ENCODE measurements at places on chromosomes 13 and 19. TPM values are rescaled to one million over a fixed set of nuclear protein-coding genes. Genes with fewer than 3 reads are reported as not detected.

GRCh38 chr13:20980430-20980829, 77.9 kb upstream of the XPO4 start:
- no peak for DNase-seq

- DNase-seq = no peak
These were observed 2.6 kb downstream of the TNFRSF19 start for GRCh38 chr13:23572836-23573235.

DNA sequence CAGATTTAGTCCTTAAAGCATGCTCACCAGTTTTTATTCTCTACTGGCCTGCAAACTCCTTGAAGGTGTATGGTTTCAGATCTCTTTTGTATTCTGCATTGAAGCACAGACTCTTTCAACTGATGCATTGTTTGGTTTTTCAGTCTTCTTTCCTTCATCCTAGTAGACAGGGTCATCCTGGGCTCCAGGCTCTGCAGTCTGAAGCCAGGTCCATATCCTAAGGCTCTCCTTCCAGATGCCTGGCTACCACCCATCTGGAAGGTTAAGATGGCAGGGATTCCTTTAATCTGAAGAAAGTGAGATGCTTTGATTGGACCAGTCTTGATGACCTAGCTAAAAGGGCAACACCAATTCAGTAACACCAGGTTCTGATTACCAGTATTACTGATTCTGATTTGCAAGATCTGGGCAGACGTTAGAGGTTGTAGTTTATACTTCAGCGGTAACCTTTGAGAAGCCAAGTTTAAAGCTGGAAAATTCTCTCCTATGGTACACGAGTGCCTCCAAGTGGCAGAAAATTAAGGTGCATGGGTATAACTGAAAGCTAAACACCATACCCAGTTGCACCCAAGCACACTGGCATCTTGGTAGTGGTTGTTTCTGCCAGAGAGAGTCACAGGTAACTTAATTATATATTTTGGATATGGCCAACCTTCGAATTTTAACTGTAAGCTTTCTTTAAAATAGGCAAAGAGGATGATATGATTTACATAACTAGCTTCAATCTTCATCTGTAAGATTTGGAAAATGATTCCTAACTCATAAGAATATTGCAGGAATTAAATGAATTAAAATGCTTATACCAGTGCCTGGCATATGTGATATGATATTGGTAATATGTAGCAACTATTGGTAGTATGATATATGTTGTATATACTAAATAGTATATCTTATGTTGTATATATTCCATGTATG, 1651.9 kb upstream of the MIR17HG start:
- no peak for DNase-seq

GRCh38 chr19:7789447-7789846, 26.4 kb downstream of the CLEC4M start:
- no peak for DNase-seq

Gene JSRP1
- not detected for total RNA-seq

GRCh38 chr13:30647420-30647819, 29.7 kb downstream of the USPL1 start:
- no peak for DNase-seq

Gene SH2D3A
- total RNA-seq = not detected

DNA sequence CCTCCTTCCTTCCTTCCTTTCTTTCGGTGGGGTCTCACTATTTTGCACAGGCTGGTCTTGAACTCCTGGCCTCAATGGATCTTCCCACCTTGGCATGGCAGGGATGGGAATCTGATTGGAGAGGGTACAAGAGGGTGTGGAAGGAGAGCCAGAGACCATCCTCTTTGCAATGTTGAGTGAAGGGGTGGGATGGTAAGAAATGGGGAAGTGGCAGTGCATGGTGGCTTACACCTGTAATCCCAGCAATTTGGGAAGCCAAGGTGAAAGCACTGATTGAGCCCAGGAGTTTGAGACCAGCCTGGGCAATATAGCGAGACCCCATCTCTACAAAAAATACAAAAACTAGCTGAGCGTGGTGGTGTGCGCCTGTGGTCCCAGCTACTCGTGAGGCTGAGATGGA, 5.5 kb downstream of the BLOC1S3 start:
- DNase-seq = no peak

DNA sequence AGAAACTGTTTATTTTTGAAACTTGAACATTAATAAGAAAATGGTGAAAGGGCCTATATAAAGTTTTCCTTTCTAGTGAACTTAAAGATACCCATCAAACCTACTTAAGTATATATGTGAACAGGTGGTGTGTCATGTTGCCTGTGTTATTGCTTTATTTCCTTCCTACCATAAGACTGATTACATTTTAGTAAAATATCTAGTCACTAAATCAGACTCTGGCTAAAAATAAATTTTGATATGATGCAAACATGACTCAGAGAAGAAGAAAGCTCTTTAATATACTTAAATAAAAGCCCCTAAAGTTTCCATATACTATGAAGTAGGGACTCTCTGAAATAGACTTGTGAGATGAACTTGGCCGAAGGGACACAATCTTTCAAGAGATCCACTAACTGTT, 35.1 kb upstream of the FBXL3 start:
- no peak for DNase-seq

- no peak for DNase-seq
These were observed 13.0 kb downstream of the NMRK2 start for GRCh38 chr19:3945838-3946237.

GRCh38 chr13:72875233-72875632, 93.3 kb downstream of the PIBF1 start:
- DNase-seq = no peak

DNA sequence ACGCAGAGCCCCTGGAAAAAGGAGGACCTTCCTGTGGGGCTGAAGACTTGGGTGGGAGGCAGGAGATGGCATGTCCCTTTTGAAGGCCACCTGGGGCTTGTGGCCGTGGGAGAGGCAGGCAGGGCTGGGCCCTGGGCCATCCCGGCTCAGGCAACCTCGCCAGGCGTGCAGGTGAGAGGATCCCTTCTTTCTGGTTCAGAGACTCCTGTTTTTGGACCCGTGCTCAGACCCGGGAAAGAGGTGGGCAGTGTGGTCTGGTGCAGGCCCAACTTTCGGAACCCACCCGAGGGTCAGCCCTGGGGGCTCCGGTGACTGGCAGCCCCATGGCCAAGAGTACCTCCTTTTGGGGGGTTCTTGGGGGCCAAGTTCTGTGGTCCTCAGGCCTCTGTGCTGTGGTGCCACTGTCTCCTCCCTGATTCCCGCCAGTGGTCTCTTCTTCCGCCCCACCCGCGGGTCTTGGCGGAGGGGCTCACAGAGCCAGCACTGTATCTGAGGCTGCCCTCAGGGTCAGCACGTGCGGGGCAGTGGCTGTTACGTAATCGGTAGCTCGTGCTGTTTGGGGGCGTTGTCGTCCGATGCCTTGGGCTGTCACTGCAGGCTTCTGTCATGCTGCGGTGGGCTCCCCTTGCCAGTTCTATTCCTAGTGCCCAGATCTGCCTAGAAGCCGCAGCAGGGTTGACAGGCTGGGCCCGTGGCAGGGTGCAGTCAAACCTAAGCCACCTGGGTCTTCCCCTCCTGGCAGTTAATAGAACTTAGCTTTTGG, 42.7 kb downstream of the KDM4B start:
- DNase-seq = no peak

GRCh38 chr13:51981355-51981754, 29.9 kb downstream of the ATP7B start:
- DNase-seq = no peak

Gene MEIOSIN
- total RNA-seq = not detected

Gene UGGT2
- 36.9 TPM for total RNA-seq

Gene IL12RB1
- total RNA-seq = 1.9 TPM

GRCh38 chr13:92804926-92805325, 421.7 kb upstream of the GPC6 start:
- no peak for DNase-seq

GRCh38 chr19:33467851-33468250, 53.7 kb downstream of the PEPD start:
- DNase-seq = no peak

DNA sequence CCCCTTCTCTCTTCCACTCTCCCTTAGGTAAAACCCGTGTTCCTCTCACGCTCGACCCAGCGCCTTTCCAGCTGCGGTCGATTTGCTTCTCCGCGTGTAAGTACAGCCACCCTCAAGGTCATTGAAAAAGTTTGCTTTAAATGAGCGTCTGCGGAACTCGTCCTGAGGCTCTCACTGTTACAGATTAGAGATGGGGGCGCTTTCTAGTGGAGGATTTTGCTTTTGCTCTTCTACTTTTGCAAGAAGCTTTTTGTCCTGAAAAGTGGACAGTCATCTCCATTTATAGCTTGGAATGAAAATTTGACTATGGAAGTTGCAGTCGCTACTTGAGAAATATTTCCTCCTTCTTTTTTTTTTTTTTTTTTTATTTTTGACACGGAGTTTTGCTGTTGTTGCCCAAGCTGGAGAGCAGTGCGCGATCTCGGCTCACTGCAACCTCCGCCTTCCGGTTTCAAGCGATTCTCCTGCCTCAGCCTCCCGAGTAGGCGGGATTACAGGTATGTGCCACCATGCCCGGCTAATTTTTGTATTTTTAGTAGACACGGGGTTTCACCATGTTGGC, 595 bp upstream of the RAB20 start:
- no peak for DNase-seq

GRCh38 chr13:105607426-105607825, 928.0 kb downstream of the EFNB2 start:
- DNase-seq = no peak

DNA sequence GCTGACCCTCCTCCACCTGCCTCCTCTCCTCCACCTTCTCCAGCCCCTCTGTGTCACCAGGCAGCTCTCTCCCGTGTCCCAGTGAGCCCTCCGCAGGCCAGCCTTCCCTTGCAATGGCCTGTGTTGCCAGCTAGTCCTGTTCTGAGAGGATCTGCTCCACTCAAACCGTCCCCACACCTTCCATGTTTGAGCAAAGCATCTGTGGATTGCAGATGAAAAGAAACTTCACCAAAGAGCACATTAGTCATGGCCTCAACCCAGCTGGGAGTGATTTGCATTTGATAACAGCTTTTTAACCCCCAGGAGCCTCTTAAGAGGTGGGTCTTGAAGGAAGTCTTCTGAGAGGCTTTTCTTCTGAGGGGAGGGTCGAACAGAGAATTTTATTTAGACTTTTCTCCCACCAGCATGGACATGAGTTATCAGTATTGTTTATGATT, 72.8 kb downstream of the COL4A2 start:
- DNase-seq = no peak

DNA sequence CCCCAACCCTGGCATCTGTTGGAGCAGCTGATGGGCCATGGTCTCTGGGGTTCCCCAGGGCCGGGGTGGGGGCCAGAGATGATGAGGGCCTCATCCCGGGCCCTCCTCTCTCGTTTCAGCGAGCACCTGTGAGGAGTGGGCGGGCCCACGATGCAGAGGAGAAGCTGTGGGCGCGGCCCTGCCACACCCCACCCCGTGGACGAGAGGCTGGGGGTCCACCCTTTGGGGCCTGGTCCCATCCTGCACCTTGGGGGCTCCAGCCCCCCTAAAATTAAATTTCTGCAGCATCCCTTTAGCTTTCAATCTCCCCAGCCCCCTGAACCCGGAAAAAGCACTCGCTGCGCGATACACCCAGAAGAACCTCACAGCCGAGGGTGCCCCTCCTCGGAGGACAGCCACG, 5.6 kb downstream of the HMG20B start:
- no peak for DNase-seq

DNA sequence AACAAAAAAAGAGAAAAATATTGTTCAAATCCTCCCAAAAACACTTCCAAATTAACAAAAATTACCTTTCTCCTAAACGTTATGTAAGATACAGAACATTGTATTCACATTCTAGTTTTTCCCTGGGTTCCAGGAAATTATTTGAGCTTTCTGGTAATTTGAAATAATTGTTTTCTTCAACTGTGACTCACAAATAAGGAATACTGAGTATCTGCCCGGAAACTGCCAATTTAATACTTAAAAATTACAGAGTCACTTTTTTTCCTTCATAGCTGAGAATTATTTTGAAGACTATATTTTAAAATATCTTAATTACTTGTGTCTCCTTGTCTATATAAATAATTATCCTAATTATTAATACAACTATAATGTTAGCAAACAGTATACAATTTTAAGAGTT, 709.0 kb upstream of the ARGLU1 start:
- no peak for DNase-seq

GRCh38 chr13:96052656-96053002, 572 bp downstream of the UGGT2 start:
- peak; percentile 25 for DNase-seq

Gene KIR3DL2
- total RNA-seq = not detected

DNA sequence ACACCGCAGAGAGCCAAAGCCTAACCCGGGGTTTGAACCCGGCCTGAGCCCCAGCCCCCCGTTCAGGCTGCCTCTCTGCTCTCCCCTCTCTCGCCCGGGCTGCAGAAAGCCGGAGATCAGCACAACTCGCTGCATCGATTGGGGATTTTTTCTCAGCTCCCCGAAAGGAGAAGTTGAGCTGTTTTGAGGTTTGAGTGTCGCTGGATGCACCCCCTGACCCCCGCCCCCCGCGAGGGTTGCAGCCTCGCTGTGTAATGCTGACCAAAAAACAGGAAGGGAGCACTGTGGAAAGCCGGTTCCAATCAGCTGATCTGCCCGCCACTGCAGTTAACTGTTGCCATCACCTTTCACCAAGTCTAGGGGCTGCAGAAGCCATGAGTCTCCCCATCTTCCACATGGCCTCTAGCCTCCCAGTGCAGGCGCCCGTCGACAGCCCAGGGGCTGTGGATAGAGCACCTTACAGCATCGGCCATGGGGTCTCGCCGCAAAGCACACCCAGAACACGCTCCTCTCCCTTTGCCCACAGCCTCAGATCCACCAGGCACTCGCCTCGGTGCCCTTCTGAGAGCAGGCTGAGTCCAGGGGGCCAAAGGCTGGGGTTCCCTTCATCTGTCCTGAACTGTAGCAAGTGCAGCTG, 34.5 kb downstream of the MYO9B start:
- DNase-seq = no peak

DNA sequence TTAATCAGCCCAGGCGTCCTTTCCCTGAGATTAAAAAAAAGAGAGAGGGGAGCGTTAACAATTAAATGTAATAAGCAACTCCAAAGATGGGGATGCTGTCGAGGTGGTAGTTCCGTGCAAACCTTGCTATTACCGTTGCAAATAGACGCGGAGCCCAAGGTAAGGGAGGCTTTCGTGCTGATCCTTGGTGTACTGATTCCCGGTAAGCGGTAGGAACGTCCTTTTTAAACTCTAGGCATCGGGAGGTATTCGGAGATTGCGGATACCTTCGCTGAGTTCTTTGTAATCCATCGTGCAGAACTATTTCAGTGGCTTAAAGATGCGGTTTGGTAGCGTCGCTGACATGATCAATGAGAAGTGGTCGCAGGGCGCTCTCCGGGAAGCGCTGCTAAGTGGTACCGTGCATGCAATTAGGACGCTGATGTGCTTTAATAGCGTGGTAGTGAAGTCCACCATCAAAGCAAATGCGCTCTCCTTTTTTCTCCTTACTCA, 3.1 kb downstream of the SLITRK5 start:
- no peak for DNase-seq

DNA sequence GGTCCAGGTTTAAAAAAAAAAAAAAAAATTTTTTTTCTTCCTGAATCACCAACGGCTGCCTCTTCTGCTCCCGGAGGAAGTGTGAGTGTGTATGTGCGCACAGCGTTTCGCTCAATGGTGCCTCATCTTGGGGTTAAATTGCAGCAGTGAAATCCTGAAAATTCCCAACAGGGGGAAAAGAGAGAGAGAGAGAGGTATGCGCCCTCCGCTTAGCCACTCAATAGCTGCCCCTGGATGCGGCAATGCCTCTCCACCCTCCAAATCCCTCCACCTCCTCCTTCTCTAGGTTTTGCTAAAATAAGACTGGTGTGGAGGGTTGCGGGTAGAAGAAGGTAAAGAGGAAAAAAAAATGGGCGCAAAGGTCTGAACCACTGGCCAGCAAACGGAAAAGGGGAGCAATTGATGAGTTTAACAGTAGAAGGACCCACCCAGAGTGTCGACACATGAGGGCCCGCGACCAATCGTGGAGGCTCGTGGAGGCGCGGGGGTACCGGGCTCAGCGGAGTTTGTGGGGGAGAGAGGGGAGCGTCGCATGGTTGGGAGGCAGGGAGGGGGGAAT, 853 bp upstream of the CACNA1A start:
- no peak for DNase-seq

Data from omental fat pad (tissue), 4 donors.